ENCODE measurements at places on chromosomes 3 and 15. TPM values are rescaled to one million over a fixed set of nuclear protein-coding genes. Genes with fewer than 3 reads are reported as not detected.
A peak's percentile ranks its signal among the peaks of the same experiment; 100 is the strongest.

- no peak for DNase-seq
Measured at GRCh38 chr15:62118520-62119226, 46.4 kb downstream of the C2CD4B start.

GRCh38 chr3:143975554-143976152, 4.0 kb downstream of the DIPK2A start:
- DNase-seq: no peak

- no peak for DNase-seq
Measured at GRCh38 chr3:13801361-13802204, 78.3 kb downstream of the WNT7A start.

- no peak for DNase-seq
Measured at GRCh38 chr3:193008654-193009053, 91.0 kb upstream of the MB21D2 start.

DNA sequence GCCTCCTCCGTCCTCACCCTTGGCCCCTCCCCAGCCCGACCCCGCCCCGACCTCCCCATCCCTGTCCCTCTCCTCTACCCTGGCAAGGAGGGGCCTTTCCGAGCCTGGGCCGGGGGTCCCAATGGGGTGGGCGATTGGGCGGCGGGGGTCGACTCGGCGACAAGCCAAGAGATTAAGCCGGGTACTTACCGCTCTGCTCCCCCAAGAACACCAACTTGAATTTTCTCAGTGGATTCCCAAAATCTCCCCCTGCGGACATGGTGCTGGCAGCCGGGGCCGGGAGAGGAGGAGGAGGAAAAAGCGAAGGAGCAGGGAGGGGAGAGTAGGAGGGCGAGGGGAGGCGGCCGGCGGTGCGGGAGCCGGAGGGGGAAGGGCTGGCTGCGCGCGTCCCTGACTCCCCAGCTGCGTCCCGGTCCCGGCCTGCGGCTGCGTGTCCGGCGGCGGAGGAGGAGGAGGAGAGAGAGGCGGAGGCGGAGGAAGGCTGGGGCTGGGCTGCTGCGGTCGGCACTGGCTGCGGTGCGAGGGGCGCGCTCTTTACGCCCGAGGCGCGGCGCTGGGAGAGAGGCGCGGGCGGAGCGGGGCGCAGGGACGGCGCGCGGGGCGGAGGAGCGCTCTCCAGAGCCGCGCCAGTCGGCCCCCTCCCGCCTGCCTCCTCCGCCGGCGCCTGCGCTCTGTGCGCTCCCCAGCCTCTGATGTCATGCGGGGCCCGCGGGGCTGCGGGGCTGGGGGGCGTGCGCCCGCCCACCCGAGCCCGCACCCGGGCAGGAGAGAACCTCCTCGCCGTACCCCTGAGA, at the start of gene RAB6B:
Gene RAB6B (minus strand): TSS at position 675 of the 794 bp plus-strand sequence. CDS start 416 bp downstream, at position 259.
- DNase-seq: peak; percentile 54

DNA sequence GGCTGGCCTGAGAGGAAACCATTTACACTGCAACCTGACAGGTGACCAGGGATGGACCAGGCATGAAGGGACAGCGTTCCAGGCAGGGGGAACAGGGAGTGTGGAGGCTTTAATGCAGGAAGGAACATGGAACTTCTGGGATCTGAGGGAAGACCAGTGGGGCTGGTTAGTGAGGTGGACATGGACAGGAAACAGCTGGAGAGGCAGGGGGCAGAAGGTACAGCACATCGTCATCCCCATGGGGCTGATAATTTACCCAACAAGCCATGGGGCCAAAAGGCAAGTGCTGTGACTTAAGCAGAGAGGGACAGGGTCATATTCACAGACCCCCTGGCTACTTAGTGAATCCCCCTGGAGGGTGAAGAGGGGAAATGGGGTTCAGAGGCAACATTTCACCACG, 77.0 kb upstream of the LARS2 start:
- DNase-seq: no peak

- no peak for DNase-seq
Measured at GRCh38 chr15:56180851-56181250, 62.8 kb downstream of the RFX7 start.

DNA sequence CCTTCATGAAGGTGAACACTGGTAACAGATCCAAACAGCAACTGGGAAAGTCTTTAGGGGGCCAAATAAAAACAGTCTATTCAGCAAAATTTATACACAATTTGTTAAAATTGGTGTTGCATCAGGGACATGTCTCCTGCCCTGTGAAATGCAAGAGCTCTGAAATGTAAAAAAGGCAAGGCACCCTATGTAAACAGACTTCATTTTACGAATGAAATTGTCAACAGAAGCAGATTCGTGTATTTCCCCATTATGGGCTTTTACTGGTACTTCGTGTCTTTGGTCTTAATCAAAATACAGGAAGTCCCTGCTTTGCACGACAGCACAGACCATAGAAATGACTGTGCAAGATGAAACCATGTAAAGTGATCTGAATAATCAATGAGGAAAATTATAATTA, 127.3 kb upstream of the THBS1 start:
- DNase-seq: no peak

DNA sequence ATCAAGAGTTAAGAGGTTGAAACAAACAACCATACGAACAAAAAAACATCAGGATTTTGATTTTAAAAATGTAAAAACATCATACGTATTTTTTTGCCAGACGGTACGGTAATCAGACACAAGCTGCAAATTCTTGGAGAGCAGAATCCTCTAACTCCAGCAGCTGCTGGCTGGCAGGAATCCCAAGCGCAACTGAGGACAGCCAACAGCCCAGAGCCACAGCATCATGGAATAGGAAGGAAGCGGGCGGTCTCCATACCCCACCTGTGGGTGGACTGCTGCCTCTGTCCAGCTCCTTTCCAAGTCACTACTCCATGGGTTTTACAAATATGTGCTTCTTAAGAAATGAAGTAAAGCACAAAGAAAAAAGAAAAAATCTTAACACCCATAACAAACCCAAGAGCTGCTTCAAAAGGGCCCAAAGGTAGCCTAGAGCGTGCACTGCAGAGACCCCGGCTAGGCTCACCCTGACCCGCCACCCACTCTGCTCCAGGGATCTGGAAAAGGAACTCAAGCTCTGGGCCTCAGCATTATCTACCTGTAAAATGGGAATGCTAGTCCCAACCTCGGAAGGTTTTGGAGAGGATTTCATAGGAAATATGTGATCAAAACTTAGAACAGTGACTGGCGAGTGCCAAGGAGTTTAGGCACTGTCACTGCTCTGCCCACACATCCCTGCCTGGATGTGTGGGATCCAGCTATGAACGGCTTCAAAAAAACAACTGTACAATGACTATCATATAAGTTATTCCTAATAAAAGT, 33.4 kb downstream of the ZXDC start:
- peak; percentile 49 for DNase-seq

DNA sequence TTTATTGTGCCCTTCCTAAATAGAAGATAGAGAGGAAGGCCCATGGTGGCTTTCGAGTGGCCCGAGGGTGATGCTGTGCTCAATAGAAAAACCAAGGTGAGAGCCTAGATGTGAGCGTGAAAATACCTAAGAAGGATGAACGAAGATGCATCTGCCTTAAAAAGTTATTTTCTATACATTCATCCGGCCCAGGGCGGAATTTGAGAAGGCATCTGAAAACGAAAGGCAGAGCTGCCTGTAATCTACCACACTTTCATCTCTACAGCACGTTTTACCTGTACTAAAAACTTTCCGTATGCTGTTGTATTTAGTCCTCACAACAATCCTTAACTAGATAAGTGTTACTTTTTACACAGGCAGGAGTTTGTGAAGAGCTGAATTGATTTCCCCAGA, 1.4 kb downstream of the DUT start:
- no peak for DNase-seq

- no peak for DNase-seq
Measured at GRCh38 chr3:25854214-25854613, 64.3 kb downstream of the OXSM start.

DNA sequence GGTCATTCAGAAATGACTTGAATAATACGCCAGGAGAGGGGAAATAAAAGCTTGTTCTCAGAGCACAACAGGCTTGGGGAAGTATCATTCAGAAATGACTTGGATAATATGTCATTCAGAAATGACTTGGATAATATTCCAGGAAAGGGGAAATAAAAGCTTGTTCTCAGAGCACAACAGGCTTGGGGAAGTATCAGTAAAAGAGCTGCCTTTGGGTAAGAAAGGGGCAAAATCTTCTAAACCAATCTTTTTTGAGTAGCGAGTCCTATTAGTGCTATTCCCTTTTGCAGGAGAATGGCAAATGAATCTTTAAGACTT, 20.9 kb downstream of the GABRR3 start:
- DNase-seq: no peak

GRCh38 chr3:171311784-171312183, 148.4 kb downstream of the TNIK start:
- no peak for DNase-seq

DNA sequence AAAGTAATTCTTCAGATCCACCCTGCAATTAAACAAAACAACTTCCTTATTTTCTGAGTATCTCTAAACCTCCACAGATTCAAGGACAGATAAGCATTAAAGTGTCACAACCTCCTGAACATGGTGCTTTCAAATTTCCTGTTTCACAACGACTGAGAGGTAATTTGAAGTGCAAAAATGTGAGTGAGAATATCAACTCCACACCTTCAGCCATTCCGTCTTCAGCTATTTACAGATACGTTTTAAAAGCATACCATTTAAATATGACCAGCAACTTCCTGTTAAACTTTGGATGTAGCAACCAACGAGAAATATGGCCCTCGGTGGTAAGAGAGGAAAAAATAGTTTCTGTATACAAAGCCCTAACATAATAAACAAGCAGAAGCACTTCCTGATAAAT, 32.1 kb upstream of the PCSK6 start:
- DNase-seq: no peak

- DNase-seq: peak; percentile 83
Measured at GRCh38 chr3:30607032-30607833, 832 bp downstream of the TGFBR2 start.

- no peak for DNase-seq
Measured at GRCh38 chr15:64092075-64092820, 1.4 kb downstream of the CIAO2A start.

- no peak for DNase-seq
Measured at GRCh38 chr3:84442533-84442932, 516.3 kb upstream of the CADM2 start.

DNA sequence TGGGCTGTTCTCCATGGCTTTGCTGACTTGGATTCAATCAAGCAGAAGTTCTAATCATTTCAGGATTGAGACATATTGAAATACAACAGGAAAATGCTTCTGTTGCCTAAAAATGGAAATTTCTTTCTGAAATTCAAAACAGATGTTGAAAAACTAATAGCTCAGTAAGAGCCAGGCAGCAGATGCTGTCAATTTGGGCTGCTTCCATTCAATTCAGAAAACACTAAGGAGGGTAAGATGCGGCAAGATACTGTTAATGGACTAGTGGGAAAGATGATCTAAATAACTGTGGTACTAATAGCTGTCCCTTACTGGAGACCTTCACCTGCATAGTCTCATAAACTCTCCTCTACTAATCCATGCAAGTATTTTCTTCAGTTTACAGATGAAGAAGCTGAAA, 53.5 kb downstream of the DGKG start:
- DNase-seq: no peak

GRCh38 chr3:113186566-113186965, 24.8 kb upstream of the BOC start:
- DNase-seq: no peak

GRCh38 chr3:52892290-52892624, 5.1 kb downstream of the STIMATE start:
- no peak for DNase-seq

DNA sequence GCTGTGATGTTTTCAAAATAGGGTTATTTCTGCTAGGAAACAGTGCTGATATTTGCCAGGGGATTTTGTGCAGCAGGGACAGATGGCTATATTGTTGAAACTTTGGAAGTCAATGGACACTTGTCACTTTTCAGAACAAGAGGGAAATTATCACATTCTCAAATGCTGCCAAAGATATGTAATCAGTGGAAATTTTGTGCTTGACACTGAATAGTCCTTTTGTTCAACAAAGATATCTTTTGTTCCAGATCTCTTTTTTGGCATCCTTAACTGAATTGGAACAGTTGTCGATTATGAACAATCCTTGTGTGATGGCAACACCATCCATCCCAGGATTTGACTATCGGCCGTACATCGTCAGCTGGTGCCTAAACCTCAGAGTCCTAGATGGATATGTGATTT, 7.8 kb downstream of the CEP97 start:
- no peak for DNase-seq

GRCh38 chr3:134001251-134001650, 28.5 kb downstream of the SLCO2A1 start:
- no peak for DNase-seq

GRCh38 chr3:122679882-122680474, 661 bp upstream of the PARP14 start:
- peak; percentile 24 for DNase-seq

- no peak for DNase-seq
Measured at GRCh38 chr3:183198939-183199338, 36.4 kb upstream of the LAMP3 start.

DNA sequence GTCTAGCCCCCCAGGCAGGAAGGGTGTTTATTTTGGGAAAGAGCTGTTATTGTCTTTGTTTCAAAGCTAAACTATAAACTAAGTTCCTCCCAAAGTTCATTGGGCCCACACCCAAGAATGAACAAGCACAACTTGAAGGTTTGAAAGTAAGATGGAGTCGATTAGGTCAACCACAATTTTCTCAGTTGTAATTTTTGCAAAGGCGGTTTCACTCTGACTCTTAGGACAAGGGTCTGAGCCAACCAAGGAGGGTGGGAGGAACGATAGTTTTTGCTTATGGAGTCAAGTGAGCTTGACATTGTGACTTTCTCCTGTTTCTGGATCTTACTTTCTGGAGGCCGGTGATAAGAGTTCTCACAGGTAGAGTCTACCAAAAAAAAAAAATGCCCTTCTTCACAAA, 5.8 kb upstream of the ZNF770 start:
- no peak for DNase-seq

- no peak for DNase-seq
Measured at GRCh38 chr3:111418391-111418790, 123.6 kb upstream of the CD96 start.

DNA sequence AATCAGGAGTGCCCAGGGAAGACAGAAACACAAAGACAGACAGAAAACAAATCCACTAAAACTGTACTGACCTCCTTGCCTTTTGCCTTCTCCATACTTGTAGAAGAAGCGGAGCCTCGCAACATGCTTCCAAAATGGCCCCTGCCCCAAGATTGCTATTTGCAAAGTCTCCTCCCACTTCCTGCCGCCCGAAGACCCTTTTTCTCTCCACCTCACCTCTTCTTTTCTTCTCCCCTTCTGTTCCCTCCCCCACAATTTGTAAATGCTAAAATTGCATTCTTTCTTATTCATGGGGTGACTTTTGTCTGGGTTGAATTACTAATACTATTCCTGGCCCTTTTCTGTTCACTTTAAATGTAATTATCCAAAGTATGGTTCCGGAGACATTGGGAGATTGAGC, at the start of gene DPPA4:
Gene DPPA4 (minus strand): TSS at position 154 of the 400 bp plus-strand sequence. CDS start 29 bp downstream, at position 125.
- DNase-seq: no peak

The MYL3 gene
- total RNA-seq: 157 TPM

The ADIPOQ gene
- 192 TPM for total RNA-seq

The CLDN16 gene
- 0.08 TPM for total RNA-seq

The LEO1 gene
- total RNA-seq: 9.8 TPM

The MKRN3 gene
- total RNA-seq: 0.65 TPM

The TF gene
- total RNA-seq: 111 TPM

The RARB gene
- 12.1 TPM for total RNA-seq

The GRM2 gene
- 0.50 TPM for total RNA-seq

The STIMATE gene
- 14.1 TPM for total RNA-seq

The LNP1 gene
- 2.8 TPM for total RNA-seq

The P2RY14 gene
- 1.5 TPM for total RNA-seq

The LRTM1 gene
- not detected for total RNA-seq

The MYZAP gene
- 429 TPM for total RNA-seq

The CILP gene
- total RNA-seq: 31.1 TPM

The TIMP4 gene
- 72.8 TPM for total RNA-seq

The SEMA3G gene
- total RNA-seq: 13.7 TPM

All from left cardiac atrium (tissue), 4 donors.